ENCODE measurements at places on chromosomes 12 and 14. TPM values are rescaled to one million over a fixed set of nuclear protein-coding genes. Genes with fewer than 3 reads are reported as not detected.
A peak's percentile ranks its signal among the peaks of the same experiment; 100 is the strongest.

GRCh38 chr12:52818388-52818787 is 4.5 kb upstream of the KRT4 start:
- DNase-seq: no peak

DNA sequence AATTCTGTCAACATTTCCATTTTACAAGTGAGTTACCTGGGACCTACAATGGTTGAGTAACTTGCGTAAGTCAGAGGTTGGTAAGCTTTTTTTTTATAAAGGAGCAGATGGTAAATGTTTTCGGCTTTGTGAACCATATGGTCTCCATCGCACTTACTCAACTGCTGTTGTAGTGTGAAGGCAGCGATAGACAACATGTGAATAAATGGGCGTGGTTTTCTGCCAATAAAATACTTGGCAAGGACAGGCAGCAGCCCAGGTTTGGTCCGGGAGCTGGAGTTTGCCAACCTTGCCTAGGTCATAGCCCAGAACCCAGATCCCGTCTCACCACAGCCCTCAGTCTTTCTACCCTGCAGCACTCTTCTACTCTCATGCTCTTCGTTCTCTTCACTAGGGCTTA is 6.3 kb downstream of the DDX55 start:
- DNase-seq: no peak

GRCh38 chr12:2453761-2454090 is 341.0 kb upstream of the FKBP4 start:
- DNase-seq: no peak

- DNase-seq: peak; percentile 57
These were observed 23.4 kb upstream of the BEGAIN start for GRCh38 chr14:100610511-100611217.

GRCh38 chr14:58702441-58703160 is 64.8 kb downstream of the DACT1 start:
- no peak for DNase-seq

GRCh38 chr12:124359671-124360581 is 65.0 kb downstream of the RFLNA start:
- no peak for DNase-seq

- no peak for DNase-seq
These were observed 65.2 kb upstream of the CNOT2 start for GRCh38 chr12:70178038-70178437.

GRCh38 chr12:7107636-7108002 is 1.4 kb downstream of the C1RL start:
- DNase-seq: no peak

GRCh38 chr12:110661337-110661972 is 27.5 kb downstream of the HVCN1 start:
- peak; percentile 52 for DNase-seq

GRCh38 chr12:118880720-118881493 is 100.4 kb upstream of the SRRM4 start:
- DNase-seq: no peak

DNA sequence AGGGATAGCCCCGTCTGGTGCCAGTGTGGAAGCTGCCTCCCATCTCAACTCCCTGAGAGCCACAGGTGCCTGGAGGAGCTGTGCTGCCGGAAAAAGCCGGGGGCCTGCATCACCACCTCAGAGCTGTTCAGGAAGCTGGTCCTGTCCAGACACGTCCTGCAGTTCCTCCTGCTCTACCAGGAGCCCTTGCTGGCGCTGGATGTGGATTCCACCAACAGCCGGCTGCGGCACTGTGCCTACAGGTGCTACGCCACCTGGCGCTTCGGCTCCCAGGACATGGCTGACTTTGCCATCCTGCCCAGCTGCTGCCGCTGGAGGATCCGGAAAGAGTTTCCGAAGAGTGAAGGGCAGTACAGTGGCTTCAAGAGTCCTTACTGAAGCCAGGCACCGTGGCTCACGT is 25.5 kb upstream of the P2RX4 start:
- DNase-seq: no peak

DNA sequence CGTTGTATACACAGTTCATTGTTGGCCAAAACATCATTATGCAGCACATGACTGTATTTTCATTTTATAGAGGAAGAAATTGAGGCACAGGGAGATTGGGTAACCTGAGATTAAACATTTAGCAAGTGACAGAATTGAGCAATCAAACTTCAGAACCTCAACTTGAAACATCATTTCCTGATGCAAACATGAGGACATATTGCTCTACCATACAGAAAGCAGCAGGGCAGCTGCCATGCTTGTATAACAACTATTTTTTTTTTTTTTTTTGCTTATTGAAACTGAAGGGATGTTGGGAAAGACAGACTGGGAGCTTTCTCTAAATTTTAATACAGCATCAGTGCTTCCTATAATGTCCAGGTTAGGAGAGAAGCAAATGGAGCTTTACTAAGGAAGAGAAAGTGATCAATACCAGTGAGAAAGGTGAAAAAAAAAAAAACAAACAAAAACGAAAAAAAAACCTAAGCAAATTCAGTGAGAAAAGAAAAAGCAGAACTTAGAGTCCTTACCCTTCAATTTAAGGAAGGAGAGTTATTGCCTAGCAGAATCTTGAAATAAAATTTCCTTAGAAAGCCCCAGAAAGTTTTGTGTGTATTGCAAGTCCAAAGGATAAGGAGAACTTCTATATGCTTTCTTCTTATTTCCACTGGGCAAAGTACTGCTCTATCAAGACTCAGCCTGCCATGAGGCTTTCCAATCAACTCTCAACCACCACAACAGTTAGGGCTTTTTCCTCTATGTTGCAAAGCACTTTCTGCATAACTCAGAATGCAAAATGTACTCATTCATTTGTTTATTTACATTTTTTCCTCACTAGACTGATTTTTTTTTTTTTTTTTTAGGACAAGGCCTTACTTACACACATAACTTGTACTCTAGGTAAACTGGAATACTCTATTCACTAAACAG is 21.6 kb downstream of the BTG1 start:
- DNase-seq: no peak

DNA sequence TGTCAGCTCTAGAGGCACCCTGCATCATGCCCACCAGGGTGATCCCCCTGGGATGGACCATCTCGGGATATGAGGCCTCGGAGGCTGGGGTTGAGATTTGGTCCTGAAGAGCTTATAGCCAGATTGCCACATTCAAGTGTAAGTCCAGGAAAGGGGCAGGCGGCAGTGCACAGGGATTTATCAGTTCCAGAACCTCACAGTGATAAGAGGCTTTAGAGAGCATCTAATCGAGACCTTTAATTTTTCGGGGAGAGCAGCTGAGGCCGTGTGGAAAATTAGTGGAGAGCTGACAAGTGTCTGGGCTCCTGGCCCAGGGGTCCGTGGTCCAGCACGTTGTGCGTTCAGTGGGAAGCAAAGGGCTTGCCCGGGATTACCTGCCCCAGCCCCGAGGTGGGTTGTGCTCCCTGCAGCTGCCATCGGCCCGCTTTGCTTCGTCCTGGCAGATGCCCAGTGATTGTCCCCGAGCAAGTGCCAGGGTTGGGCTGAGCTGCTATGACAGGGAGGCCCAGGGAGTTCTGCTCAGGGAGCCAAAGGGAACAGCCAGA is 52.1 kb downstream of the C14orf132 start:
- no peak for DNase-seq

DNA sequence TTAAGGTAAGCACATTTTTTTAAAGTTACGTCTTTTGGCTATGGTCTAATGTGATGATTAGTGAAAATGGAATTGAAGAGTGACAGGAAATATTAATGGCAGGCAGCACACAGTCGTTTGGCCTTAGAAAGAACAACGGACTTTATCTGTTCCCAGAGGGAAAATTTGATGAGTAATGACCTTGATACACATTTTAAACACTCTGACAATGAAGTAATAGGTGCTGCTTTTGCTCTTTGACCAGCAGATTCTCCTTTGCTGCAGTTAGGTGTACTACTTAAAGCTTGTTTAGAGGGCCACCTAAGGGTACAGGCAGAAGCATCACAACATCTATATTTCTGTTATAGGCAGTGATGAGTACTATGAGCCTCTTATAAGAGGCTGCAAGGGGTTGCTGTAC is 27.1 kb upstream of the RNU6-8 start:
- DNase-seq: no peak

DNA sequence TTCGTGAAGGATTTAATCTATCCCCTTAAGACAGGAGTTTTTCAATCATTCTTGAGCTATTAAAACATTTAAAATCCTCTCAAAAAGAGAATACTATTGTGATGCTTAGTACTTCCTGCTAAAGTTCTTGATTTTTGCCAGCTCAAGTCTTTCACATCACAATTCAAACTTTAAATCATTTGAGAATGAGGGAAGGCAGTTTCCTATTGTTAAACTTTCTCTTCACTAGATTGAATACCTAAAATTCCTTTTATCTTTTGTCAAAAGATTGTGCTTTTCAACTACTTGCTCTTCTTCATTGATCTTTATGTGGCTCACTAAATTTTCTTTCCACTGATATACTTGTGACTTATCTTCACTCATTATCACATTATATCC is 44.1 kb downstream of the ABCD2 start:
- no peak for DNase-seq

- peak; percentile 68 for DNase-seq
These were observed 44.0 kb downstream of the RBMS2 start for GRCh38 chr12:56565510-56566101.

ARPC3 gene
- 256 TPM for total RNA-seq

MSRB3 gene
- 2.8 TPM for total RNA-seq

ADAM21 gene
- total RNA-seq: not detected

LMNTD1 gene
- not detected for total RNA-seq

TTLL5 gene
- 26.6 TPM for total RNA-seq

AICDA gene
- total RNA-seq: not detected

DGLUCY gene
- total RNA-seq: 28.0 TPM

ACOT6 gene
- total RNA-seq: not detected

CPNE8 gene
- 10.9 TPM for total RNA-seq

VRTN gene
- 140 TPM for total RNA-seq

Data from H7 (cell line).